Amygdala (tissue), 56 donors: ENCODE measurements at places on chromosomes 11 and 22.

- DNase-seq, result no peak
Observed at GRCh38 chr11:11871991-11872401, 30.2 kb downstream of the USP47 start.

- DNase-seq, result no peak
Observed at GRCh38 chr22:48100685-48101417, 1338.4 kb downstream of the TBC1D22A start.

DNA sequence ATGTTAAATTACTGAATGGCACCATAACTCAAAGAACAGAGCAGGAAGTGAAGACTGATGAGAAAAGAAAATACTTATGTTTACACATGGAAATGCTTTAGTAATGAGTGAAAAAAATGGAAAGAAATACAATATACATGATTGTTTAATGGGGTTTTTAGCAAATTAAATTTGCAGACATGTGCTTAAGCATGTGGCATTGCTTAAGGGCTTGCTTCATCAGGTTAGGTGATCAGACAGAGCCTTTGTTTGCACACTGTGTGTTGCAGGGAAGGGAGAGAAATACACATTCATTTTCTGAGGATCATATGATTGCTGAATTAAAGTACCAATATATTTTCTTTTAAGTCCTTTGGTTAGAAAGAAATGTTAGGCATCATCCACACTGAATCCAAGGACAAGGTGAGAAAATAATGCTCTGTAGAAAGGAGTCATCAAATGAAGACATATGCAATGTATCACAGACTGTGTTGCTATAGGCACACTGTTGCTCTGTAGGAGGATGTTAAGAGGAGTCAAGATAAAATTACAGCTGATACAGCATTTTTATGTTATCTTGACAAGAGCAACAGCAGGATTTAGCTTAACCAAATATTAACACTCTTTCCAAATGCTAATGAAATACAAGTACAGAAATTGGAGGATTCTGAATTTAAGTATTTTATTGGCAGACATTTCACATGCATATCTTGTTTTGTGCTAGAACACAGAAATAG is 23.4 kb upstream of the ARHGAP20 start:
- no peak for DNase-seq

- DNase-seq, result no peak
Observed at GRCh38 chr22:20436307-20436767, 1.3 kb downstream of the SCARF2 start.

GRCh38 chr11:1772270-1773130 is 8.8 kb upstream of the CTSD start:
- no peak for DNase-seq

- DNase-seq, result no peak
Observed at GRCh38 chr11:85599083-85599482, 28.1 kb downstream of the DLG2 start.
